ENCODE measurements at places on chromosomes 11 and 22.

GRCh38 chr11:40291741-40292140, 1167.7 kb downstream of the LRRC4C start:
- no peak for DNase-seq

- DNase-seq: no peak
Observed at GRCh38 chr11:23865341-23865975, 631.4 kb upstream of the LUZP2 start.

DNA sequence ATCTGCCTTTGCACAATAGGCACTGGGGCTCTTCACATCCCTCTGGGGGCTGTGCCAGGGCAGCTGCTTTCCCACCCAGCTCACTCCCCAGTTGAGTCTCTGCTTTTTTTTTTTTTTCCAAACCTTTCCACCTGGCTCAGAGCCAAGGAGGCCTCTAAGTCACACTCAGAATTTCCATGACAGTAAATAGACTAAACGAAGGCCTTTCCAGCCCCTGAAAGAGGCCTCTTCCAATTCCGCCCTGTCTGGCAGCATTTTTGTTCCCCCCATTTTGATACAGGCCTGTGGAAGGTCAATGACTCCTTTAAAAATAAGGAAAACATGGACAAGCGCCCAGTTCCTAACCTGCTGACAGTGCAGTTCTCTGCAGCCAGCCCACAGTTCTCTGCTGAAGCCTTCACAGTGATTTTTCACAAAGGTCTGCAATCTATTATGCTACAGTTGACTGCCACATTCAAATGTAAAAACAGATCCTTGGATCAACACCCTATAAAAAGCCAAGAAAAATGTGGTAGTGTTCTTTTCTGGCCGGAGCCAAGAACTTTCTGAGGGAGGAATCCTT, 107.5 kb upstream of the SESN3 start:
- no peak for DNase-seq

DNA sequence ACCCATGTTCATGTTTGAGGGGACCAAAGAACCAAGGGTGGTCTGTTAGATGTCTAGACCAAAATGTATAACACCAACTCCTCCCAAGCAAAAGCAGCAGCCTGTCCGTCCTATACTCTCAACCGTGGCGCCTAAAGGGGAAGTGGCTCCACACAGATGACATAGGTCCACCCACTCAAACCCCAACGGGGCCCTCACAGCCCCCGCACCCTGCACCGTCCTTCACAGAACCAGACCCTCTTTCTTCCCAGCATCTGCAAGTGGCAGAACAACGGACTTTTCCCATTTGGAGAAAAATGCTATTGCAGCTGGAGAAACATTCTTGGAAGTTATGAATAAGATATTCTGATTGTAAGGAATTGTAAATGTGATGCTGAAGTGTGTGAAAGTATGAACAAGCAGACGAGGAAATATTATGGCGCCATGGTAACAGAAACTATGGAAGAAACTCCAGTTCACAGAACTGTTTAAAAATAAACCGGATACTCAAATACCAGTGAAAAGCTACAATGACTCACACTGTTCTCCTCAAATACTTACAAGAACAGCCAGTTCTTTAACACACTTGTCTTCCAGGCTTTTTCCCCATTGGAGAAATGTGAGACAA, 76.5 kb upstream of the ARFGAP3 start:
- peak; percentile 88 for DNase-seq

GRCh38 chr11:1199241-1199750, 23.6 kb upstream of the MUC5B start:
- DNase-seq: no peak

DNA sequence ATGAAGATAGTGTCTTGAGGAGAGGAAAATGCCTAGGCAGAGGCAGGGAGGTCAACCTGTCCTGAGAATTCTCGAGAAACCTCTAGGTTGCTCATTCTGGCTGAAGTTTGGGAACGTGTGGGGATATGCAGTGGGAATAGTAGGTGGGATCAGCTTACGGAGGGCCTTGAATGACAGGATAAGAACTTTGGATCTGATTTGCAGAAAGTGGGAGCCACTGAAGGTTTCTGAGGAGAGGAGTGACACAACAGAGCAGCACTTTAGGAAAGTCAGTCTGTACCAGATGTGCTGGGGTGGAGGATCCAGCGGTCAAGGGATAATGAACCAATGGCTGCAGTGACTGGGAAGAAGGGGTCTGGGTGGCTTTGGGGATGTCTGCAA, 2.4 kb downstream of the CD82 start:
- no peak for DNase-seq

DNA sequence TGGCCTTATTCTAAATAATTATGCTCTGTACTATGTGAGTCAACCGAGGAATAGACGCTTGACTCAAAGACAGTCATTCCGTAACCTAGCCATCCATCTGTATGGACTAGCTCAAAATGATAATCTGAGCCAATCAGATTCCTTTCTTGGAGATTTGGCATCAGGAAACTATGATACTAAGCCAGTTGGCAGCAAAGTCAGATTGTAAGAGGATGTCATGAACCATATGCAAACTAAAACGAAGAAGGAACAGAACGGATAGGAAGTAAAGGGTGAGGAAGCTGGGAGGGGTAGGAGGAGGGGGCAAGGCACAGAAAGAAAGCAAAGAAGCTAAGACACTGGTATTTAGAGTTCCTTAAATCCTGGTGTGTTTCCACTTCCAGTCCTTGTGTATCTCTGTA, 10.7 kb upstream of the SESN3 start:
- peak; percentile 40 for DNase-seq

Measured in B cell (primary cell).